ENCODE measurements at places on chromosomes 7 and 10.

GRCh38 chr10:93742633-93743349, 14.9 kb upstream of the LGI1 start:
- no peak for DNase-seq

DNA sequence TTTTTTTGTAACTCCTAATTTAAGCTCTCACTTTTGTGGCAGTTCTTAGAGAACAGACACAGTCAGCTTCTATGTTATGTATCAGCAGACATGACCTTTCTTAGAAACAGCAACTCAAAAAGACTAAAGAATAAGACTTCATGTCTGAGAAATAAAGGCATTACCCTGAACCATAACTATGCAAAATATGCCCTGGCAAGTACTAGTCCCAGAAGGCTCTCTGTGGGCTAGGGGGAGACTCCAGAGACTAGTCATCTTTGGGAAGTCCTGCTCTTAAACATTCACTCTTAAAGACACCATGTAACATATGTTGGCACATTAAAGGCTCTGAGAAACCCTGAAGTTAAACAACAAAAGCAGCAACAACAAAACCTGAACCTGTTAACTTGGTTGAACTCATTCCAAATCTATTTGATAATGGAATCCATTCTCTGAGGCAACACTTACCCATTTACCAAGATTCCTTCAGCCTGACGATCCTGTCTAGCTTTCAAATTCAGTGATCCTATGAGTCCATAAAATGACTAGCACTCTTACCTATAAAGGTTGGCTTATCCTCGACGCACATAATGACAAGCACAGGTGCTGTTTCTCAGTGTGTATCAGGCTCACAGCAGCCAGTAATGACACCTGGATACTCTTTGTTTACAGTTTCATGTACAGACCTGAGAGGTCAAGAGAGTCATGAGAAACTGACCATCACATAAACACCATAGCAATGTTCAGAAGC, 62.3 kb downstream of the OSBPL3 start:
- no peak for DNase-seq

DNA sequence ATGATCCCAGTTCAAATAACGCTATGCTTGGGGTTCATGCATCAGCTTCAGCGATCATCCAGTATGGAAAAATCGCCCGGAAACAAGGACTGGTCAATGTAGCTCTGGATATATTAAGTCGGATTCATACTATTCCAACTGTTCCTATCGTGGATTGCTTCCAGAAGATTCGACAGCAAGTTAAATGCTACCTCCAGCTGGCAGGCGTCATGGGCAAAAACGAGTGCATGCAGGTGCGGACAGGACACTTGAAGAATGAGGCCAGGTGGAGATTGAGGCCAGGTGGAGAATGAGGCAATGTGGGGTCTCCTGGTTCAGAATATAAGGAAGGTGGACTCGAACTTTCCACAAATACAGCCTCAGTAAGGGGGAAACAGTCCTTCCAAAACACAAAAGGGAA, 105.8 kb downstream of the TRRAP start:
- no peak for DNase-seq

GRCh38 chr7:101216001-101216859, 1.2 kb downstream of the PLOD3 start:
- no peak for DNase-seq

DNA sequence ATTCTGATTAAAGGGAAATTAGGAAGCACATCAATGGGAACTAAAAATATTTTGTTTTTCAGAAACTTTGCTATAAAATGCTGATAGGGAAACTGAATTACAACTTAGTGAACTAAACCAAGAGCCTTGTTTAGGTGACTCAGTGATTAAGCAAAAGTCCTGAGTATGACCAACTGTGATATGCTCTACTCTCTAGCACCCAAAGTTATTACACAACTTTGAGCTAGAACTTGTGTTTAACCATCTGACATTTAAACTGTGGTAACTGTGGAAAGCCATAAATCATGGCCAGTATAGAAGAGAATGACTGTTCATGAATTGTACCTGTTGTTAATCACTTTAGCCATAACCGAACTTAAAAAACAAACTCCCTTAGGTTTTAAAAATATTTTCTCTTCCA, 127.4 kb downstream of the ZNF365 start:
- no peak for DNase-seq

DNA sequence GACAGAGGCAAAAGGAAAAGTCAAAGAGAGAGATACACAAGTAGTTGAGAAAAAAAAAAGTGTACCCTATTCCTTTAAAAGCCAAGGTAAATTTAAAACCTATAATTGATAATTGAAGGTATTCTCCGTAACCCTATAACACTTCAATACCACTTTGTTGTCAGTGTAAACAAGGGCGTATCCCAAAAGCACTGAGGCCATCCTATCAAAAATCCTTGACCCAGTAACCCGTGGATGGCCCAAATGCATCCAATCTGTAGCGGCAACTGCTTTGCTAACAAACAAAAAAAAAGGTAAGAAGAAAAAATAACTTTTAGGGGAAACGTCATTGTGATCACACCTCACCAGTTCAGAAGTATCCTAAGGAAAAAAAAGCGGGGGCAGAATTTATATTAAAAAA, 5.1 kb upstream of the NAPEPLD start:
- DNase-seq, result no peak

GRCh38 chr7:48289656-48290055, 118.4 kb downstream of the ABCA13 start:
- no peak for DNase-seq

All from eye (tissue), 1 donor.